Vagina (tissue), 2 donors: ENCODE measurements at places on chromosomes 4 and X.

DNA sequence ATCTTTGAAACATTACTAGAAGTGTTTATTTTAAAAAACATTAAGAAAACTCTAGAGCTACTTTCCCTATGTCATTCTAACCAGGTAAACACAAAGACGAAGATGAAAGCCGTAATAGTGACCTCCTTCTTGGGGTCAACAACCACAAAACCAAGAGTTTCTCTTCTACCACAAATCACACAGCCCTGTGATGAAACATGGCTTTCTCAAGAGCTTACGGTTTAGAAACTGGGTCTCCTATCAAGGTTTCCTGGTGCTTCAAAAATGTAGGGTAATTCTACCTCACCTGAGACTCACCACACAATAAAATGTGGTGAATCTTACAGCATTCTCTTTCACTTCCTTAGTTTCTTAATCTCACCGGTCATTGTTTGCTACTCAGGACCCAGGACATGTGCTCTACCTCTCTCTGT, 50.9 kb downstream of the CORIN start:
- DNase-seq, result no peak

GRCh38 chr4:44674471-44674870, 3.7 kb upstream of the GUF1 start:
- no peak for DNase-seq

DNA sequence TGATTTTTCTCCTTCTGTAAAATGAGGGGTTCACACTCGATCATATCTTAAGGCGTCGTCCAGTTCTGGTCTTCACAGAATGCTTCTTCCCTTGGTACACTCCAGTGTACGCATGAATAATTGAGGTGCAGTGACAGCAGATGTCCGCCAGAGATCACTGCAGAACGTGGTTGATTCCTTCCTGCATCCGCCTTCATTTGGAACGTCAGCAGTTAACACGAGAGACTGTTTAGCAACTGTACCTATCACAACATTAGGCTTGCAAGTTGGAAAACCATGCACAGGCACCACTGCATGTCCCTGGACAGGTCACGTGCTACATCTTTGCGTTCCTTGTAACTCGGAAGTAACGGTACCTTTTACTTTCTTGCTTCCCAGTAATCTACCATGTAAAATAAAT, 66.0 kb upstream of the GEMIN8 start:
- DNase-seq, result no peak

DNA sequence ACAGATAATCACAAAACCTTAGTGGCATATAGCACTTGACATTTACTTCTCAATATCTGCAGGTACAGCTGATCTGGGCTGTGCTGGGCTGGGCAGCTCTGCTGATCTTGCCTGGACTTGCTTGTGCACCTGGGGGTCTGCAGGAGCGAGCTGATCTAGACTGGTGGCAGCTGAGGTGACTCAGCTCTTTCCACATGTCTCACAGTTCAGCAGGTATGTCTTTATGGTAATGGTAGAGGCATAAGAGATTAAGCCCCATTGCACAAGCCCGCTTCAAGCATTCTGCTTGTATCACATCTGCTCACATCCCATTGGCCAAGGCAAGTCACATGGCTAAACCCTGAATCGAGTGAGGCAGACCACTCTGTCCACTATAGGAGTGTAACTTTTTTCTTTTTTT, 506.7 kb downstream of the BCOR start:
- DNase-seq, result no peak

DNA sequence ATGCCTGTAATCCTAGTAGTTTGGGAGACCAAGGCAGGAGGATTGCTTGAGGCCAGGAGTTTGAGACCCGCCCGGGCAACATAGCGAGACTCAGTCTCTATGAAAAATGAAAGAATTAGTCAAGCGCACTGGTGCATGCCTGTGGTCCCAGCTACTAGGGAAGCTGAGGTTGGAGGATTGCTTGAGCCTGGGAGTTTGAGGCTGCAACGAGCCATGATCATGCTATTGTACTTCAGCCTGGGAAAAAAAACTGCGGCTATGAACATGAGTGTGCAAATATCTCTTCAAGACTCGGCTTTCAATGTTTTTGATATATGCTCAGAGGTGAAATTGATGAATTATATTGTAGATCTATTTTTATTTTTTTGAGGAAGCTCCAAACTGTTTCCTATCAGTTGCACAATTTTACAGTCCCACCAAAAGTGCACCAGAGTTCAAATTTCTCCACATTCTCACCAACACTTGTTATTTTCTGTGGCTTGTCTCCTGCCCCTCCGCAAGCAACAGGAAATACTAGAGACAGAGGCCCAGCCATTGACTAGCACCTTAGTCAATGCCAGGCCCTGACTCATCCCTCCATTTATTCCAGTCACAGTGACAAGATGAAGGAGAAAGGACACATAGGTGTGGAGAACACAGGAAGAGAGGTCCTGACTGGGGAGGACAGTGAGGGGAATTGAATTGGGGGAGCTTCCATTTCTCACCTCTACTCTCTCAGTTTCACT, 33.1 kb upstream of the ZNF41 start:
- DNase-seq, result no peak

DNA sequence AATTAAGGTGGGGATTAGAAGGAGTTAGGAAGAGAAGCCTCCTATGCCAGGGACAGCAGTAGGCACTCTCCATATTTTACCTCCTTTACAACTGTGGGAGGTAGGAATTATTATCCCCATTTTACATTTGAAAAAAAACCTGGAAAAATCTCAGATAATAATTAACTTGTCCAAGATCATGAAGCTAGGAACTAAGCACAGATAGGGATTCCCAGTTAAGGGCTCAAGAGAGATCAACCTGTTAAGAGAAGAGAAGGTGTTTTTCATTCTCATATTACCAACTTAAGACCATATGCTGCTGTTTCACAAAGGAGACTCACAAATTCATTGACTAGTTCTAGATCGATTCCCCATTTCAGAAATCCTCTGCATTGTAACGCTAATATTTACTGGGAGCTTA, 16.1 kb upstream of the FAM47E start:
- no peak for DNase-seq

GRCh38 chrX:40156470-40157227, 58.9 kb upstream of the BCOR start:
- no peak for DNase-seq

GRCh38 chrX:153524234-153524633, 6.8 kb downstream of the ATP2B3 start:
- no peak for DNase-seq

- no peak for DNase-seq
These were observed 280.9 kb downstream of the IQCM start for GRCh38 chr4:149534779-149535178.

DNA sequence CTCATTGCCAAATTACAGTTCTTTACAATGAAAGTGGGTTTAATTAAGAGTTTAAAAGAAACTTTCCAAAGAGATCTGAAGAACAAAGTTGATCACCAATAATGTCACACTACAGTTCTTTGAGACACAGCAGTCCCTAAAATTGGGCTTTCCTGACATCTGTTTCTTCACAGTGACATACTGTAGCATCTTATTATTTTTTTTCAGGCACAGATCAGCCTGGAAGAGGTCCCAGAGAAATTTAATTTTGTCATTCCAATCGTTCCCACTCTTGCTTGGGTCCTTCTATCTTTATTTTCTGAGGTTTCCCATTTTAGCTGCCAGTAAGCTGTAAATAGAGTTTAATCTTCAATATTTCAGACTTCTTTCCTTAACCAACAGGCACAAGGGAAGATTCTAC, 143.1 kb upstream of the FRMPD4 start:
- DNase-seq, result no peak

- DNase-seq, result no peak
These were observed 113.7 kb downstream of the SOWAHB start for GRCh38 chr4:76784237-76784636.

GRCh38 chrX:105006996-105007395, 213.5 kb downstream of the TEX13A start:
- no peak for DNase-seq

- DNase-seq, result no peak
These were observed 23.5 kb downstream of the ARSJ start for GRCh38 chr4:113955948-113956347.

GRCh38 chrX:155535866-155536265, 76.9 kb downstream of the TMLHE start:
- no peak for DNase-seq

GRCh38 chr4:58665649-58666048, 1555.5 kb upstream of the IGFBP7 start:
- DNase-seq, result no peak

GRCh38 chr4:1040344-1041146, 29.1 kb downstream of the FGFRL1 start:
- DNase-seq, result no peak
